Central memory CD8-positive, alpha-beta T cell (primary cell): ENCODE measurements at places on chromosomes 1 and 21.

- DNase-seq, result no peak
These were observed at the start of gene CDCP2 for GRCh38 chr1:54152696-54153095. TSS of gene CDCP2 (minus strand) at chr1:54153000. CDS start at chr1:54152922, 78 bp downstream.

DNA sequence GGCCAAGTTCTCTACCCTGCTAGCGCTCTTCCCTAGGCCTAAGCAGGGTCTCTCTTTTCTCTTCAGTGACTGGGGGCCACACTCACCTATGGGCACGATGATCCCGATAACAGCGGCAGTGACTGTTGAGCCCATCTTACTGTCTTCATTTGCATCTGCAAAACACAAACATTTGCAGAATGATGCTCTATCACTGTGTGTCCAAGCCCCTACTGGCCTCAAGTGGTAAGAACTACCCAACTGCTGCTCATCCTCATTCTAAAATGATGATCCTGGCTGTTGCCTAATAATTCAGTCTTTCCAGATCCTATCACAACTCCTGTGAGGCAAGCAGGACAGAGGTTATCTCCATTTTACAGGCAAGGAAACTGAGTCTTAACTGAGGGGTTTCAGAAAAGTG is 16.7 kb upstream of the MAGOH start:
- DNase-seq, result no peak

DNA sequence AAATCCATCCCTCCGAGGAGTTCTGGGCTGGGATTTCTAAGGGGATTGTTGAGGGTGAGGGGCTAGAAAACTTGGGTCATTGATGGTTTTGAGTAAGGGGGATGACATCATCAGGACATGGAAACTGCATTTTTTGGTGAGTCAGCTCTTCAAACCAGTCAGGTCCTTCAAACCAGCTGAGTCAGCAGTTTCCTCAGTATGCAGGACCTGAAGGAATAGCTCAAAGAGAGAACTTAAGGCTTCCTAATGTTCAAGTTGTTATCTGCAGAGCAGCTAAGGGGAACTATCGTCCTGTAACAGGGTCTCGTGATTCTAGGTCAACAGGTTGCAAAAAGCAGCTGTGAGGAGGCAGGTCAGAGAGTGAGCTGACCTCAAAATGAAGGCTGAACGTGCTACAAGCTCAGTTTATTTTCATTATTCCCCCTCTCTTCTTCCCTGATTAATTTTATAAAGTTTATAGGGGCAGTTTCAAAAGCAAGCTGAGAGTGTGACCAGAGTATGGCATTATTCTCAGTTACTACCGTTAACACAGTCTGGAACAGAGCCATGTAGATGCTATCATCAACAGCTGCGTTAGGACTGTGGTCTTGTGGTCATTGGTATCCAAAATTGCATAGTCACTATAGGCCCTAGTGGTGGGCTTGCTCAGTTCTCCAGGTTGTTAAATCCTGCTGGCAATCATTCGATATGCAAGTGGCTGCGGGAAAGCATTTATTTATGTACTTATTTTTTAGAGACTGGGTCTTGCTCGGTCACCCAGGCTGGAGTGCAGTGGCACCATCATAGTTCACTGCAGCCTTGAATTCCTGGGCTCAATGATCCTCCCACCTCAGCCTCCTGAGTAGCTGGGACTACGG is 10.7 kb upstream of the SDC3 start:
- no peak for DNase-seq

- no peak for DNase-seq
These were observed 32.0 kb upstream of the MYOCOS start for GRCh38 chr1:171590022-171590421.

DNA sequence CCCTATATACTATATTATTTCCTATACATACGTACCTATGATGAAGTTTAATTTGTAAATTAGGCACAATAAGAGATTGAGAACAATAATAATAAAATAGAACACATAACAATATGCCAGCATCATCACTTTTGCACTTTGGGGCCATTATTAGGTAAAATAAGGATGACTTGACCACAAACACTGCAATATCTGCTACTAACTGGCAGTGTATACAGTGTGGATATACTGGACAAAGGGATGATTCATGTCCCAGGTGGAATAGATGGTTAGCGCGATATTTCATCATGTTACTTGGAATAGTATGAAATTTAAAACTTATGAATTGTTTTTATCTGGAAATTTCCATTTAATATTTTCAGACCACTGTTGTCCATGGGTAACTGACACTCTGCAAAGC is 35.4 kb upstream of the TXLNA start:
- DNase-seq, result no peak

- no peak for DNase-seq
These were observed 70.3 kb upstream of the PRDX6 start for GRCh38 chr1:173406783-173407230.

GRCh38 chr1:23875382-23875781 is 7.3 kb upstream of the FUCA1 start:
- DNase-seq, result no peak

DNA sequence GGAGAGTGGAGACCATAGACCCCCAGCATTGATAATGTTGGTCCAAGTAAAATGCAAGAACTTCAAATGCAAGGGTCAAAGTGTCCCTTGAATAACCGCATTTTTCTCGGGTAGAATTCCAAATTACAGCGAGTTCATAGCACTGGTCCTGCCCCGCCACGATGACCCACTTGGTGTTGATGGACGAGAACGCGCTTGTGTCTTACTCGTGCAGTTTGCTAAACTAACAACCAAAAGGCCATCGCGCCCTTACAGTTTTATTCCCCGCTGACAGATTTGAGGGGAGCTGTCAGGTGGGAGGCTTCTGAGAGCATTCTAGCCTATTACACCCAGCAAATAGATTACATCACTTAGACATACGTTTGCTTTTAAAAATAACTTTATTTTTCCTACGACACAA is 17.3 kb upstream of the TSPEAR start:
- no peak for DNase-seq

DNA sequence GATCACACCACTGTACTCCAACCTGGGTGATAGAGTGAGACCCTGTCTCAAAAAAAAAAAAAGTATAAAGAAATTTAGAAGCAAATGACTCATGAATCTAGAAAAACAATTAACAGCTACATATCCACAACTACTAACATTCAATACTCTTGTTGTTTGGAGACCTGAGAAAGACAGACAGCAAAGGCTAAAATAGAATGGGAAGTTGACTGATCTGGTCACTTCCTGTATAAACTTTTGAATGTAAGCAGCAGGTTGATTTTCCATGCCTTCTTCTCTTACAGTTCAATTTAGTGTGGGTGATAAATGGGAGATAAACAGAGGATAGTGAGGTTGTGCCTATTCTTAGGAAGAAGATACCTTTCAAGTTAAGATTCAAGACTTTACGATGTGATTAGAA is 85.2 kb downstream of the TGFB2 start:
- DNase-seq, result no peak

DNA sequence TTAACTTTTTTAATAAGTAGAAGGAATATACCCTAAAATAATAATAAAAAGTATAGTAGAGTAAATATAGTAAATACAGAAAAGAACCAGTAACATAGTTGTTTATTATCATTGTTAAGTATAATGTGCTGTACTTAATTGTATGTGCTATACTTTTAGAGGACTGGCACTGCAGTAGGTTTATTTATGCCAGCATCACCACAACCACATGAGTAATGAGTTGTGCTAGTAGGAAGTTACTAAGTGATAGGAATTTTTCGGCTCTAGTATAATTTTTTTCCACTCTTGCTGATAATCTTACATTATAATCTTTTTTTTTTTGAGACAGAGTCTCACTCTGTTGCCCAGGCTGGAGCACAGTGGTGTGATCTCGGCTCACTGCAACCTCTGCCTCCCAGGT is 71.6 kb downstream of the IVNS1ABP start:
- DNase-seq, result no peak

GRCh38 chr21:42190486-42190863 is 28.5 kb upstream of the ABCG1 start:
- DNase-seq, result no peak

DNA sequence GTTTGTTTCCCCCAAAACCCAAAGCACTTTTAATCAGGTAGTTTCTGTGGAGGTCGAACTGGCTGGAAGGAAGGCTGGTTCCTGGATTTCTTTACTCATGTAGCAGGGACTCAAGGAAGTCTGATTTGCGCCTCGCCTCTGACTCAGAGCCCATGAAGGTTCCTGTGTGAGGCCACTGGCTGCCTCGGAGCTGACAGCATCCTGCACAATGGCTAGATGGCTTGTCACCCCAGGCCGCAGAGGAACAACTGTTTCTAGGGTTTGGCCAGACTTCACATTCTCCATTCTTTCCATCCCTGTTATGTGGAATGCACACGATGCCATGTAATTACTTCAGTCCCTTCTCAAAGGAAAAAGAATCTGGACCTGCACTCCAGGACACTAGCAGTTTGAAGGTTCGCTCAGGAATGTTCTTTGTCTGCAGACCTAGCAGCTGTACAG is 39.1 kb upstream of the PRSS38 start:
- no peak for DNase-seq

DNA sequence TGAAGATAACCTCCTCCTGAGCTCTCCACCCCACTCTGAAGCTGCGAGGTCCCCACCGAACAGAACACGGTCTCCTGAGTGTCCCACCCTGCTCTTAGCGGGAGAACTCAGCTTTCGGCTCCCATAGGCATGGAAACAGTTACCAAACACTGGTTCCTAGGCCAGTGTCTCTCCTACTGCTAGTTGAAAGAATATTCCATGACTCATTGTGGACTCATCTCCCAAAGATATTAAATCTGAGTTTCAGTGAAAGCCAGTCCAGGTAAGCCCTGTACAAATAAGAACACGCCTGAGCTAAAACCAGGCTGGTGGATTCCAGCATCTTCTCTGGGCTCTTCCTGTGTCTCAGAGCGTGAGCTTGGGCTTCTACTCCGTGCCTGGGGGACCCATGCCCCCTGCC is 107.5 kb upstream of the CLDN14 start:
- DNase-seq, result no peak

GRCh38 chr1:32349211-32349708 is 13.0 kb downstream of the FAM229A start:
- no peak for DNase-seq

DNA sequence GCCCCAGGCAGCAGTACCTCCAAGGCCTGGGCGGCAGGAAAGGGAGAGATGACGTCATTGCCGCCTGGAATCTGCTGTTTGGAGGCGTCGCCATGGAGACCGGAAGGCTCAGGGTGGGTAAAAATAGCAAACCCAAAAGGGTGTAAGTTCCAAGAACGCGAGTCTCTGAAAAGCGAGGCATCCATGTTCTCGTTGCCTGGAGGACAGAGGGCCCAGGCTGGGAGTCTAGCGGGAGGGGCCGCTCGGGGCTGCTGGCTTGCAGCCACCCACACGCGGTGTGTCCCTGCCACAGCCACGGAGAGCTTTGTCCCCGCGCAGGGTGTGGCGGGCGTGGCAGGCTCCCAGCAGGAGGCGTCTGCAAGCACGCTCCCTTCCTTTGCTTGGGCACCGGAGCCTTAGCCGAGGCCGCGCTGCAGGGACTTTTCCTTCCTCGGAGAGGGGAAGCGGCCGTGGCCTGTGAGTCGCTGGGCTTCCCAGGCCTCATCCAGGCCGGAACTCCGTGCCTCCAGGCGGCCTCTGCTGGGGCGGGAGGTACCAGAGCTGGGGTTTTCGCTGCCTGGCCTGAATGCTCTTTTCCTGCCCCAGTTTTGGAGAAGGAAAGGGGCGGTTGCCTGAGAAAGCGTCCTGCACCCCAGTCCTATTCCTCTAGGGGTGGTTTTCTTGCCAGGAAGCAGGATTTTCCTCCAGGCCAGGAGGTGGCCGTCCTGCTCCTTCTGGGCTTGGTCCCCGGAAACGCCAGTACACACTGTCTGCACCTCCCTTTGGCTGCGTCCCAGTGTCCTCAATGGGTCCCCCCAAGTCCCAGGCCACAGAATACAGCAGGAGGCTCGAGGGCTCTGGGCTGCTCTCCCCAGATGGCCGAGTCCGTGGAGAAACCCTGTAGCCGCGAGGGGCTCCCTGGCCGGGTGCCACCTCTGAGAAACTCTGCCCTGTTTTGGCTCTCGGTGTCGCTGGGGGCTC is 15.3 kb upstream of the SKI start:
- no peak for DNase-seq

- no peak for DNase-seq
These were observed 64.1 kb downstream of the S1PR1 start for GRCh38 chr1:101300916-101301315.

DNA sequence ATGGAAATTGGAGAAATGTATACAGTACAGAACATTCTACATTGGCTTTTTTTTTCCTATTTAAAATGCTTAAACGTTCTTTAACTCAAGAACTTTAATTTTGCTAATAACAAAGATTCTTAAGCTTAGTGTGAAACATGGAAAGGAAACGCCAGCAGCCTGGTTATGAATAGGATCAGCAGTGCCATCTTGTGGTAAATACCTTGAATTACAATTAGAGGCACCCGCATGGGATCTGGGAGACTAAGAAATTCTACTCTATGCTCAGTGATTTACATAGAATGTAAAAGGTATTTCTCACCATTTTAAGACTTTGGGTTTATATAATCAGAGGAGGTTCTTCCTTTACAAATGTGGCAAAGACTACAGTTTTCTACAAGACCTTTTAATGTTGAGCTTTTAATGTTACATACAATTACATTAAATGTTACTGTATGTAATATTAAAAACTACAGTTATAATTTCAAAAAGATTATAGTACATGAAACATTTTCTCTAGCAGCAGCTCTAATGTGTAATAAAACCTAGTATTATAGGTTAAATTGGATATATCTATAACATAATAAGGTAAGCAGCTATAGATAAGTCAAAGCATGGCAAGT is 32.1 kb upstream of the APOBEC4 start:
- no peak for DNase-seq

DNA sequence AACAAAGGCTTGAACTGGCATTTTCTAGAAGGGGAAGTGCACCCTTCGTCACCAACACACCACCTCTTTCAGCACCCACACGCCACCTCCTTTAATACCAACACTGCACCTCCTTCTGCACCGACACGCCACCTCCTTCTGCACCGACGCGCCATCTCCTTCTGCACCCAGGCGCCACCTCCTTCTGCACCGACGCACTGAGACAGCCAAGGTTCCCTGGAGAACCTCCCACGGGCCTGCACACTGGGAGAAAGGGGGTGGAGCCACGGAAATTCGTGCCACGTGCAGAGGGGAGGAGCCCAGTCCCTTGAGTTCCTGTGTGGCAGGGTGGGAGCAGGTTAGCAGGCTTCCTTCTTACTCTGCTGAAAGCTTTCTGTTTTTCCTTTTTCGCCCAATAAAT is 327.9 kb upstream of the C1orf174 start:
- DNase-seq, result no peak

DNA sequence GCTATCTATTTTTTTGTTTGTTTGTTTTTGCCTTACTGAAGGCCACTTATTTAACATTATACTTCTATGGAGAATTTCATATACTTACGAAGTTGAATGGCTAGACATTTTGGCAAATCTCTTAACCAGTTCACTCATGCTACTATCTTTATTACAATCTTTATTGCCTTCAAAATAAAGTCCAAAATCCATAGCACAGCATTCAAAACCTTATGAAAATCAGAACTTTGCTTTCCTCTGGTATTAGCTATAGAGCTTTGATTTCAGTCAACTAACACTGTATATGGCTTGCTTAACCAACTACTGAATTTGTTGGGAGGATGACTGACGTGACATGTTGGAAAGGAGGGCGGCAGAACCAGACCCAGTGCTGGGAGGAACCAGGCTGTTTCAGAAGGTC is 571.1 kb downstream of the LMO4 start:
- DNase-seq, result no peak
